ENCODE measurements at places on chromosomes 2 and 18.

DNA sequence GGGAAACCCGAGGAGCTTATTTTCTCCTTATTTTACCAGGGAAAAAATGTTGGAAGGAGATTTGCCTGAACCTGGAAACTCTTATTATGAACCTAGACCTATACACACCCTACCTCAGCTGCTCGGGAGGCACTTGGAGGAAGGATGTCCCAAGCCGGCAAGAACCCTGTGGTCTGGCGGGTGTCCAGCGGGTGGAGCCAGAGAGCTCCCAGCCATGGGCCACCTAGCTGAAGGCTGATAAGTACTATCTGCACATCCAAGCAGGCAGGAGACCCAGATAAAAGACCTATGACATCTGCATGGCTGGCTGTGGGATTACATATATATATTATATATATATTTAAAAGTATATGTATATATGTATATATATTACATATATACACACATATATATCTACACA lies 1.1 kb upstream of the SLC14A1 start:
- peak; percentile 38 for DNase-seq

- DNase-seq: no peak
Observed at GRCh38 chr2:226077031-226077430, 677.5 kb downstream of the NYAP2 start.

DNA sequence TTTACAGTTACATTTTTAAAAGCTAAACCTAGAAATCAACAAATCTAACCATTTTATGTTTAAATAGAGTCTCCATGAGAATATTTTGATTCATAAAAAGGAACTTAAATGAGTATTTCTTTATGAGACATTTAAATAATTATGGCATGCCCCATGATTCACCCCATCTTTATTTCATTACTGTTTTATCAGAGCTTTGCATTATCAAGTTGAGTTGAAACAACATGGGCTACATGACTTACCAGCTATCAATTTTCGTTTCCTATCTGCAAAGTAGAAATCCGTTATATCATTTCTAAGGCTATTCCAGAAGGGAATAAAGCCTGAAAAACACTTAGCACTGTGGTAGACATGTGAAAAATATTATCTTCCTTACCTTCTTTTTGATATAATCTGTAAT lies 161.5 kb downstream of the GALNT3 start:
- DNase-seq: no peak

- no peak for DNase-seq
Observed at GRCh38 chr2:47232738-47233415, 77.8 kb upstream of the STPG4 start.

DNA sequence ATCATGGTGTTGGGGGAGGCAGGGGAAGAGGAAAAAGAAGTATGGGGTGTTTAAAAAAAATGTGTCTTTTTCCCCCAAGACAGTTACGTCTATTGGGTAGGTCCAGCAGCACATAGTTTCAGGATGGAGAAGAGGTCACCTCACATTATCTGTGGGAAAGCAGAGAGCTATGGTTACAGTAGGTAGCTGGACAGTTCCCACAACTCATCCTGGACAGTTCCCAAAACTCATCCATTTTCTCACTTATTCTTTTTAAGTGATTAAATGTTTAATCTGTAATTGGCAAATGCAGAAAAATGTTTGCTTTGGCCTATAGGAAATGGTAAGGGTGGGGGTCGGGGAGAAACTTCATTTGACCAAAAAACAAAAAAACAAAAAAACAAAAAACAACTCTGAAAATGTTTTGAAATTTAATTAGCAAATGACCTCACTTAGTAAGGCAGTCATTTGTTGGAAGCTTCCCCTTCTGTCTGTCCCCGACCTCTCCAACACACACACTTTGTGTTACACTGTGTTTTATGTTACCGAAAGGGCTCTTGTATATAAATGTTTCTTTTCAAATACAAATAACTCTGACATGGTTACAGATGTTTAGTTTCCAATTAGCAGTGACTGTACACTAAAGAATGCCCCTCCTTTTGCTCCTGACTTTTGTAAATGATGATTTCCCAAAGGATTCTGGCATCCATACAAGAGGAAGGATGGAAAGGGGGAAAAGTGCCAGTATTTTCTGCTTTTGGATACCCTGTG lies 173.3 kb upstream of the ZFP36L2 start:
- no peak for DNase-seq

DNA sequence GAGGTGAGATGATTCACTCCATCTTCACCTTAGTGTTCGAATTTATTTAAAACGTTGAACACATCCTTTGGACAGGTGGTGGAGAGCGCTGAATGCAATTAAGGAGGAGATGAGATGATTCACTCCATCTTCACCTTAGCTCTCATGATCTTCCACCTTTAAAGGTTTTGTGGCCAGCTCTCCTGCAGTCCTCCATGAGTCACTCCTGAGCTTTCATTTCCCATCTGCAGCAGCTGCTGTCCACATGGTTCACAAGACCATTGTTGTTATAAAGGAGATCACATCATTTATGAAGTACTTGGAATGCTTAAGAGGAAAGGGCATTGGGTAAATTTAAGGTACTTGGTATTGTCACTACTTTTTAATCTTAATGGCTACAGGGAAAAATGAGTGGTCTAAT lies 298.5 kb downstream of the PAX3 start:
- DNase-seq: peak; percentile 60

DNA sequence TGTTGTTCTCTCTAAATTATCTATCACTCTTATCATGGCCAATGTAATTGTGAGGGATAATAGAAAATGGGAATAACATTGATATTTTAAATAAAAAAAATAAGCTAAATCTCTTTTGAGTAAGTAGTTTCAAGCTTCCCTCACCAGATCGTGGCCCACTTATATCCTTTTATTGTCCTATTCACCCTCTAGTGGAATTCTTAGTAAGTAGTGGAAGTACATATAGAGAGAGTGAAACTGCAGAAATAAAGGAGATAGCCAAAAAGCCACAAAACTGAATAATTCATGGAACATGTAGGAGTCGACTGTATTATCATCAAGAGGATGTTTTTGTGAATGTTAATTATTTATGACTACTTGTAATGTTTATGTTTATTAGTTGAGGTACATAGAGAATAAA lies 66.1 kb upstream of the DTNA start:
- DNase-seq: no peak

- no peak for DNase-seq
Observed at GRCh38 chr2:168699844-168700417, 102.5 kb upstream of the NOSTRIN start.

- peak; percentile 57 for DNase-seq
Observed at GRCh38 chr2:2647141-2647541, 316.1 kb upstream of the MYT1L start.

GRCh38 chr2:114213808-114214207 lies 228.6 kb upstream of the DPP10 start:
- no peak for DNase-seq

- no peak for DNase-seq
Observed at GRCh38 chr2:202494300-202495229, 118.4 kb downstream of the BMPR2 start.

DNA sequence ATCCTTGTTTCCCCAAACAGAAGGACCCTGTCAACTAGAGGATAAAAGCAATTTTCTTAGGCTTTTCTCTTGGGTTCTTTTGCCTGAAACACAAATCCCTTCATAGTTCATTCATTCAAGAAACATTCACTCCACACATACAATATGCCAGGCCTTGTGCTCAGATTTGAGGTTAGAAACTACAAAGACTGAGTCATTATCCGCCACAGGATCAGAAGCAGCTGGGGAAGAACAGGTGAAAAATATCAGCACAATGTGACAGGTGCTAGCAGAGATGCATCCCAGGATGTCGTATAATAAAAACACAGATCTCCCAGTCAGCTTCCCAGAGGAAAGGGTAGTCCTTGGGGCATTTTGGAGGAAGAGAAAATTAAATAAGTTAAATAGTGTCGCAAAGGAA lies 172.4 kb downstream of the LRATD1 start:
- no peak for DNase-seq

DNA sequence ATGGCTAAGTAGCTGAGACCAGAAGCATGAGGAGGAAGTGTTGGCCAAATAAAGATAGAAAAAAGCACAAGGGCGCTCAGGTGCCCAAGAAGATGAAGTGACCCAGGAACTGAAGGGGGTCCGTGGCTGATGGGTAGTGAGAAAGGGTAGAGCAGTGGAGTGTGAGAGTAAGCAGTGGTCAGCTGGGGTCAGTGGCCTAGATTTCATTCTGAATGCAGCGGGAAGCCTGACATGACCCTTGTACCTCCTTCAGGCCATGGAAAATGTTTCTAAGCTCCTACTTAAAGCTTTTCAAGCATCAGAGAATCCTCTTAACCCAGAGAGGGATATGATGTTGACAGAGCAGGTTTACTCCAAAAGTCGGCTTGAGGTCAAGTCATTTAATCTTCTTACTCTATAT lies 89.0 kb upstream of the UNC80 start:
- no peak for DNase-seq
